ENCODE measurements at places on chromosomes 5 and 9. TPM values are rescaled to one million over a fixed set of nuclear protein-coding genes. Genes with fewer than 3 reads are reported as not detected.

IFNA16 gene
- not detected for total RNA-seq

CD14 gene
- 0.38 TPM for total RNA-seq

IDNK gene
- 8.2 TPM for total RNA-seq

RNF180 gene
- total RNA-seq, result not detected

ST8SIA4 gene
- total RNA-seq, result 72.1 TPM

CARD9 gene
- 0.55 TPM for total RNA-seq

IFNA6 gene
- total RNA-seq, result not detected

MCTP1 gene
- total RNA-seq, result not detected

MAP1B gene
- total RNA-seq, result 0.30 TPM

ENTPD8 gene
- not detected for total RNA-seq

HACD4 gene
- 14.8 TPM for total RNA-seq

FUBP3 gene
- 32.2 TPM for total RNA-seq

OGN gene
- not detected for total RNA-seq
